Stimulated activated CD4-positive, alpha-beta T cell treated with anti-CD3 and anti-CD28 coated beads, Interleukin-4, amount 100 ng/mL, for 1 hour (primary cell): ENCODE measurements at places on chromosomes 1 and 21.
A peak's percentile ranks its signal among the peaks of the same experiment; 100 is the strongest.

- no peak for DNase-seq
Observed at GRCh38 chr1:2602311-2602835, 15.8 kb downstream of the PRXL2B start.

DNA sequence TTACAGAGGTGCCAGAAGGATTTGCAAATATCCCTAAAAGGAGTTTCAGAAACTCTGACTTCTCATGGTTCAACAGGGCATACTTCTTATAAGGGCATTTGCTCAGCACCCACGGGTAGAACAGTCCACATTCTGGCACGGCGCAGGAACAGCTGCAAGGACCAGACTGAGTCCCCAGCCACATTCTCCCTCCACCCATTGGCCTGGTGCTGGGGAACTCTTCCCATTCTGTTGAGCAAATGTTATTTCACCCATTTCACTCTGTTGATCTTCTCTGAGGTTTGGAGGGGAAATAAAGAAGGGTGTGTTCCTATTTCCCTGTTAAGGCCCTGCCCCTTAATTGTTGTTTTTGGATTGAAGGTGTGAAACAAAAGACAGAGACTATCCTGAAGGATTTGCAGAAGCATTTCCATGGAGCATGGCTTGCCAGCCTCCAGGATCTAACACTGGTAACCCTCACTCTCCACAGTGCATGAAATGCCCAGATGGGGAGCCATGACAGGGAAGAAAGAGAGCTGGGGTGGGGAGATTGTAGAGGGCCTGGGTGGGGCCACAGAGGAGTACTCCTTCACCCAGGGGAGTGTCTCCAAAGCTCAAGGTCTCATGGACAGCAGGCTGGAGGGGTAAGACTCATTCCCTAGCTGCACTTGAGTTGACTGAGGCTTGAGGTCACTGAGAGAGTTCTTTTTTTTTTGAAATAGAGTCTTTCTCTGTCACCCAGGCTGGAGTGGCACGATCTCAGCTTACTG is 35.0 kb downstream of the INAVA start:
- DNase-seq: no peak

GRCh38 chr21:44939532-44940115 is at the start of gene SLX9:
TSS of gene SLX9 (plus strand) at chr21:44940029. CDS start at chr21:44940058, 29 bp downstream.
- DNase-seq: peak; percentile 86

GRCh38 chr1:171250263-171250662 is 2.0 kb downstream of the FMO1 start:
- no peak for DNase-seq

DNA sequence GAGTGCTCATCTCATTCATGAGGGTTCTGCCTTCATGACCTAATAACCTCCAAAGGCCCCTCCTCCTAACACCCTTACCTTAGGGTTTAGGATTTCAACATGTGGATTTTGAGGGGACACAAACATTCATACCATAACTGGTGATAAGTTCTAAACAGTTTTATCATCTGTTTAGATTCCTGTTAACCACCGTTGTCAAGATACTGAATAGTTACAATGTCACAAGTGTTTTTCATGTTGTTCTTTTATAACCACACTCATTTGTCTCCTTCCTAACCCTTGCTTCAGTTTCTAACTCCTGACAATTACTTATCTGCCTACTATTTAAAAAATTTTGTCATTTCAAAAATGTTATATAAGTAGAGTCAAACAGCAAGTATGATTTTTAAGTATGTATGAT is 86.0 kb downstream of the NCAM2 start:
- no peak for DNase-seq

DNA sequence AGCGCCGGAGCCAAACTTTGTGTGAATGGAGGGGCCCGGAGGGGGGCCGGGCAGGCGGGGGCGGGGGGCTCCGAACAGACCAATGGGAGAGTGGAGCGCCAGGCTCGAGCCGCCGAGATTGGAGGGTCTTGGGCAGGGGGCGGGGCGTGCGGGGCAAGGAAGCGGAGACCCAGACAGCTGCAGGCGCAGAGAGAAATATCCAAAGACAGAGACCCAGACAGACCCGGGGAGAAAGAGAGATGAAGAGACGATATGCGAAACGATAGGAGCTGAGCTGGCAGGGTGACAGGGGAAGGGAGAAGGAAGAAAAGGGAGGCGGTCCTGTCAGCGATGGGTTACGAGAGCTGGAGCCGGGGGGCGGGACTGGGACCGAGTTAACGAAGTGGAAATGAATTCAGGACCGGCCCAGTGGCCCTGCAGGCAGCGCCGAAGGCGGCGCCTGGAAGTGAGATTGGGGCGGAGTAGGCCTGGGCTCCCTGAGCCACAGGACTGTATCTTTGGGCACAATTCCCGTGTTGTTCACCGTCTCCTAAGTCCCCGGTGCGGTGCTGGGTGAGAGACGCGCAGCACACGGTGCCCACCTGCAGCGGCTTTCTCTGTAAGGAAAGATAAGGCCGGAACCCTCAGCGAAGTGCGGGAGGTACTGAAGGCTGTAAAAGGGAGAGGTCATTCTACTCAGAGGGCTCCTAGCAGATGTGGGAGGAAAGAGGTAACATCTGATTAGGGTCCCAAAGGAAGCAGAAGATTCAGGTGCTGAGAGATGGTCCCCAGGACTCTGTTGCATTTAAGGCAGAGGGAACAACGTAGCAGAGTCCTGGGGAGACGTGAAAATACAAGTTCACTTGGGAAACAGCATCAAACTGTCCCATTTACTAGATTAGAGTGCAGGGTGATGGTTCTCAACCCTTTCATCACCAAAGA is 543 bp upstream of the KCNJ10 start:
- DNase-seq: peak; percentile 70

GRCh38 chr1:58927041-58927721 is 143.3 kb upstream of the JUN start:
- DNase-seq: no peak

- DNase-seq: no peak
Observed at GRCh38 chr1:15764269-15764764, 5.7 kb downstream of the FBLIM1 start.

GRCh38 chr1:175072099-175072951 is 4.7 kb downstream of the TNN start:
- peak; percentile 25 for DNase-seq

DNA sequence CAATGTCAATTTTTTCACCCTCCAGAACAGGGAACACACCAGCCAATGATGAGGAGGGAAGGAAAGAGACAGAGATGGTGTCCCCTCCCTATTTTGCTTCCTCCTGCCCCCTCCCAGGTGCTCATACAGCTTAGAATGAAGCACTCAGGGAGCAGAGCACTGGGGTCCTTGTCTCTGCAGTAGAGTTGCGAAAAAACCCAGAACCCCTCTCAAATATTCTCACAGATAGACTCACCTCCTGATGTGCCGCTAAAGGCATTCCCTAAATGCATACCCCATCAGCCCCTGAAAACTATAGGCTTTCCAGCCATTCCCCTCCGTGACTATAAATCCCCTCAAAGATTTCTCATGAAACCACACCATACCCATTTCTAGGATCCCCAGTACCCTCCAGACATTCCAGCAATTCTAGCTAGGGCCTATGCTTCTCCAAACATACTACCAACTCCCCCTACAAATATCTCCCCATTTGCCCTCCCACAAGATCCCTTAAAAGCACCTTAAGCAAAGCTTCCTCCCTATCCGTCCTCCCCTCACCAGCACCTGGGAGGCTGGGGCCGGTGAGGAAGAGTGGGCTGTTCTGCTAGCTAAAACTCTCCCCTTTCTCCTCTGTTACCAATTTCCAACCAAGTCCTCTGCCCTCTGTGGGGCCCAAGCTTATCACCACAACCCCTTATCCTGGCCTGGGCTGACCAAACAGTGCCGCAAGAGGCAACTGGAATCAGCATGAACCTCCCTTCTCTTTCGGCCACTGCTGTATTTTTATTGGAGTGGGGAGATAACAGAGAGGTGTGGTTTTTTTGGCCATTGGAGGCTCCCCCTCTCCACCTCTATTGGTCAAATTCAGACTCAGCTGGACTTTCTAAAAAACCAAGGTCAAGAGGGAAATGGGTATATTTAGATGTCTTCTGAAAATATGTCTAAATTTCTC is 54.7 kb downstream of the RHBG start:
- DNase-seq: no peak

DNA sequence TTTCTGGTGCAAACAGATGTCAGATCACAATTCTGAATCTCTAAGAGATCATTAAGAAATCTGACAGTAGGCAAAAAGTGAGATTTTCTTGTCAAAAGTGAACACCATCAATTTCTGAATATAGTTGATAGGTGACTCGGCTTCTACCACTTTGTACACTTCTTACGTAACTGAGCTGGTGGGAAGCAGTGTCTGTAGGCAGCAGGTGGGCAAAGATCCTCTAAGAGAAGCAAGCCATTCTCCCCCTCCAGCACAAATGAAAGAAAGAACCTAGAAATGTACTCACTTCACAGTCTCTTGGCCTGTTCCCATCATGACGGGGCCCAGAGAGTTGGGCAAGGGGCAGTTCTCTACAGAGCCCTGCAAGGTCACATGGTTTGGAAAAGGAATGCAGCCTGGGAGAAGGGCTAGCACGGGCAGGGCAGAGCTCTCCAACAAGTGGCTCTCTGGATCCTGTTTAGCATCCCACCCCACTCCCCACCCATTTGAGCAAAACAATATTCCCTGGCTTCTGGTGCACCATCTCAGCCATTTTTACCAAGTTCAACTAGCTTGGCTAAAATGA is 412.6 kb downstream of the LTN1 start:
- no peak for DNase-seq
